Right renal pelvis (tissue), 4 donors: ENCODE measurements at places on chromosomes 2 and 18.

- no peak for DNase-seq
Measured at GRCh38 chr2:31547485-31547884, 33.3 kb downstream of the SRD5A2 start.

DNA sequence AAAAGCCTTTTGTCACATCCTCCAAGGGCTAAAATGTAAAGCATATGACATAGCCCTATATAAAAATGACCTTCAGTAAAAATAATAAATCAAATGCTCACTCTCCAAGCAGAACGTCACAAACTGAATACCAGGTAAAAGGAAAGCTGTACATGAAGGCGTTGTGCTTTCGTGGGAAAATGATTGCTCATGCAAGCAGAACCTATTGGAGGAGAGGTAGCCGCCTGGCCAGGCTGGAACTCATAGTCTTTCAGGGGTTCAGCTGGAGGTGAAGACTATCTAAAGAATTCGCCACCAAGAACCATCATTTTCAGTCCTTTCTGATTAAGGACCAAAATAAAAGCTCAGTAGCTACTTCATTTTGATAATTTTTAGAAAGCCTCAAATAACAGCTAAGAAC lies 44.7 kb downstream of the ANKRD44 start:
- DNase-seq = no peak

DNA sequence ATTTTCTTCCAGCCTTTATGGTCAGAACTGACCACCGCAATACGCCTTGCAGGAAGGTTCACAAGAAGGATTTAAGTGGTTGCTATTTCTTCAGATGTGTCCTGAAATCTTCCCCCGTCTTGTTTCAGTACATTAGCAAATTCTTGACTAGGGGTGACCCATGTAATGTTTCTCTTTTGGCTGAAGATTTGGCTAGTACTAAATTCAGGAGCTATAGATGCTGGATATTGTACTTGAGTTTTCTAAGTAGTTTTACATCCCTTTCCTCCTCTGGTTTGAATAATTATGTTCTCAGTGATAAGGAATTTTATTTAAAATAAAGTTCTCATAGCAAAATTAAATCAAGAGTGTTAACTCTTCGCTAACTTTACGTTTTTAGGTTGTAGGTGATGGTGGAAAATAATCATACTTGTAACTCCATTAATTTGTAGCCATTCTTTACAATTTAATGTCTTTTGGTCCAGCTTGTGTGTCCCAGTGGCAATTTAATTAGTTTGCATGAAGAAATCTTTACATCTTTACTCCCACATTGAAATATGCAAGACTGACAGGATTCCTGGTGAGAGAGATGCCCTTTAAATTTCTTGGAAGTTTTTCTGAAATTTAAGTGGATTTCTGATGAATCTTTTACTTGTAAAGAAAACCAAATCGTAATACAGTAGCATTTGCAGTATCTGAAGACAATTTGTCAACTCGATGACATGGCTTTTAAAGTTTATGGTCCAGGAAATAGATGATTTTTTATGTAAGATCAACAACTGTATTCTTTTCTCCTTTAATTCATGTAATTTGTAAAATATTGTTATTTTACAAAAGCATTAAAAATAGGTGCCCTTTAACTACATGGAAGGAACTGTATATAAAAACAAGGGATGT lies 2.8 kb downstream of the PHLPP1 start:
- no peak for DNase-seq

DNA sequence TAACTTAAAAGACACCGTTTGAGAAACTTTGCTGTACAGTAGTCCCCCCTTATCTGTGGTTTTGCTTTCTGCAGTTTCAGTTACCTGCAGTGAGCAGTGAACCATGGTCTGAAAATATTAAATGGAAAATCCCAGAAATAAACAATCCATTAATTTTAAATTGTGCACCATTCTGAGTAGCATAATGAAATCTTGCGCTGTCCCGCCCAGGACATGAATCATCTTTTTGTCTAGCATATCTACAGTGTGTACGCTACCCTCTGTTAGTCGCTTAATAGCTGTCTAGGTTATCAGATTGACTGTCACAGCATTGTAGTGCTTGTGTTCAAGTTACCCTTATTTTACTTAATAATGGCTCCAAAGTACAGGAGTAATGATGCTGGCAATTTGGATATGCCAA lies 6.1 kb downstream of the ARPC2 start:
- no peak for DNase-seq

- DNase-seq = no peak
Measured at GRCh38 chr2:5664278-5664681, 27.9 kb upstream of the SOX11 start.

- DNase-seq = no peak
Measured at GRCh38 chr18:46829531-46829930, 72.7 kb upstream of the ST8SIA5 start.

- no peak for DNase-seq
Measured at GRCh38 chr2:191922736-191923651, 76.1 kb upstream of the CAVIN2 start.

- no peak for DNase-seq
Measured at GRCh38 chr18:13240060-13240725, 21.6 kb downstream of the LDLRAD4 start.

DNA sequence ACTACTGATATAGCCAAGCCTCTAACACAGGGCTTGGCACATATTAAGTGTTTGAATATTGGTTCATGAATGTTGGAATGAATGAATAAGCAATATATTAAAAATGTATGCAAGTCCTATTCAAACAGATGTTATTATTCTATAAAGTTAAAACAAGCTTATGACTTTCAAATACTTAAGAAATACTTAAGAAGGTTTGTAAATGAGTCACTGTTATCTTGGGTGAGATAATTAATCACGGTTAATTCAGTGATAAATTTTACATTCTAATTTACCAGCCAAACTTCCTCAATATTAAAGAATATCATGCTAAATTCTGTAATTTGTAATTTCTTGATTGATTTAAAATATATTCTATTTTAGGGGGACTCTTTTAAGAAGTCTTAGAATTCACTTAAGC lies 74.8 kb downstream of the RBMS1 start:
- no peak for DNase-seq

DNA sequence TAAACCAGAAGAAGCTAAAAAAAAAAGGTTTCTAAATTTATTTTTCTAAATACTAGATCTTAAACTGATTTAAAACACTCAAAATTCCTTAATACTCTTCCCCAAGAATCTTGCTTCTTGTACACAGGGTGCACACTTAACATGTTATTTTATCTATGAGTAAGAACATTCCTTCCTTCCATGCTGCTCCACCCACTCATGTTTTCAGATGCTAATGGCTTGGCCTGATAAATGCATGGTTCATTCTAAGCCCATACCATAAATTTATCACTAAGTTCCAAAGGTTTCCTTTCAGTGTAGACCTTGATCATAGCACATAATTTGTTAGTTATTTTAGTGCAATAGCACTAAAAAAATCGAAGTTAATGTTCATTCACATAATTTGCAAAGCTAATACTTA lies 8.1 kb downstream of the FBXO48 start:
- DNase-seq = no peak

- no peak for DNase-seq
Measured at GRCh38 chr2:758073-758820, 81.0 kb upstream of the TMEM18 start.

GRCh38 chr2:212364112-212364985 lies 174.3 kb downstream of the ERBB4 start:
- no peak for DNase-seq

GRCh38 chr2:205683502-205684367 lies 1.4 kb downstream of the NRP2 start:
- no peak for DNase-seq

- DNase-seq = no peak
Measured at GRCh38 chr2:181882246-181883020, 9.1 kb upstream of the ITPRID2 start.

DNA sequence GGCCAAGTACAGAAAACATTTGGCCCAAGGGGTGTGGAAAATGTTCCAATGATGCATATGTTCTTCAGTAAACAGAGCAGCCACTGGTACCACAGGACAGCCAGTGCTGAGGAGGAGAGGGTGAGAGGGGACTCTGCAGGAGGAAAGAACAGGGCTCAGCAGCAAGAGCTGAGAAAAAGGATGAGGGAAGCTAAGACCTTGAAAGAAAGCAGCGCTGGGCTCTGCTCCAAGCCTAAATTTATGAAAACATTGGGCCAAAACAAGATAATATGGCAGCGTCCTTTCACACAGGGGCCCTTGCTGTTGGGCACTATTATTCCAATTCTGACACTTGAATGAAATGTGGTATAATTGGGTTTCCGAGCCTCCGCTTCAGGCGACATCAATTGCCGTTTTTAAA lies 939.0 kb upstream of the FANCL start:
- DNase-seq = no peak

- no peak for DNase-seq
Measured at GRCh38 chr2:3079959-3080948, 297.4 kb downstream of the EIPR1 start.

DNA sequence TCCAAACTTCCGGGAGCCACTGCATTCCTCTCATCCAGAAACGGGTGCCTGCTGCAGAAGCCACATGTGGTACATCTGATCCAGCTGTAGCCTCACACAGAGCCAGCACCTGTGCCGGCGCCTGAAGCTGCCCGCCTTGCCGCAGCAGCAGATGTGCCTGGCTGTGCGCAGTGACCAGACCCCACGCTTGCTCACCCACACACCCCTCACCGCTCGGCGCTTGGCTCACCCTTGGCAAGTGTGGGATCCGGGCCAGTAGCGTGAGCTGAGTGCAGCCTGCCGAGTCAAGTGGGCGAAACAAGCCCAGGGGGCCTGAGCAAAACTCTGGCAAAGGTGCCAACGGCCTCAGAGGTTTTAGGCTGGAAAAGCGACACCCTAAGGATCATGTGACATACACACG lies 220.1 kb upstream of the TMEFF2 start:
- no peak for DNase-seq

DNA sequence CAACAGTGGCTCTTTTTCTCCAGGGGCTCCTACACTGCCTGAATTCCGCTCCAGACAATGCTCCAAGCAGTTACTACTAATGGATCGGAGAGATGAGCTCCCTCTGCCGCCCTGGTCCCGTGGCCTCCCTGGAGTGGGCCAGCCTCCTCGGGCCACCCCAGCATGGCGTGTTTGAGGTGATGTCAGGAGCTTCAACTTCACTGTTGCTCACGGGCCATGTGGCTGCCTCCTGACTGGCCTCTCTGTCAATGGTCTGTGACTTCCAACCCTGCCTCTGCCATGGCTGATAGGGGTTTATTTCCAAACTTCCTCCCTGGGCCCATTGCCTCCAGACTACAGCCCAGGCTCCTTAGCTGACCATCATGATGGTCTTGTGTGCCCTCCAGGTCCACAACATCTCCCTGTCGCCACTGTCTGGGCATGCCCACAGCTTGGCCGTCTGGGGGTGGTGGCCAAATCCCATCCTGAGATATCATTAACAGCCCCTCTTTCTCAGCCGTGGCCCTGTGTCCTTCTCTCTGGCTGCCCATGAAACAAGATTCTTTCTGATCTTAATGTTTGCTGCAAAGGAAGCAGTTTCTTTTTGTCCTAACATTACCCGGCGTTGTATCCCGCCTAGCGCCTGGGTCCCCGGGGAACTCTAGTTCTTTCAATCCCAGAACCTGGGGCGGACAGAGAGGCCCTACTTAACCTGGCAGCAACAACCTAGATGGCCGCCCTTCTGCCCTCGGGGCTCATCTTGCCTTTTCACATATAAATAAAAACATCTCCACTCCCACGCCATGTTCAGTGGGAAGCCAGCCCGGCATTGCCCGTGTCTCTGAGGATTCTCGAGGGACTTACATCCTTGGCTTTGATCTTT lies 38.1 kb downstream of the ATOH8 start:
- DNase-seq = no peak

DNA sequence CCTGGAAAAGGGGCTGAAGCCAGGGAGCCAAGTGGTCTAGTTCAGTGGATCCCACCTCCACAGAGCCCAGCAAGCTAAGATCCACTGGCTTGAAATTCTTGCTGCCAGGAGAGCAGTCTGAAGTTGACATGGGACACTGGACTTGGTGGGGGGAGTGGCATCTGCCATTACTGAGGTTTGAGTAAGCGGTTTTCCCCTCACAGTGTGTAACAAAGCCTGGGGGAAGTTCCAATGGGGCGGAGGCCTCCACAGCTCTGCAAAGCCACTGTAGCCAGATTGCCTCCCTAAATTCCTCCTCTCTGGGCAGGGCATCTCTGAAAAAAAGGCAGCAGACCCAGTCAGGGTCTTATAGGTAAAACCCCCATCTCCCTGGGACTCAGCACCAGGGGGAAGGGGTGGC lies 144.4 kb downstream of the PTPRM start:
- DNase-seq = no peak

DNA sequence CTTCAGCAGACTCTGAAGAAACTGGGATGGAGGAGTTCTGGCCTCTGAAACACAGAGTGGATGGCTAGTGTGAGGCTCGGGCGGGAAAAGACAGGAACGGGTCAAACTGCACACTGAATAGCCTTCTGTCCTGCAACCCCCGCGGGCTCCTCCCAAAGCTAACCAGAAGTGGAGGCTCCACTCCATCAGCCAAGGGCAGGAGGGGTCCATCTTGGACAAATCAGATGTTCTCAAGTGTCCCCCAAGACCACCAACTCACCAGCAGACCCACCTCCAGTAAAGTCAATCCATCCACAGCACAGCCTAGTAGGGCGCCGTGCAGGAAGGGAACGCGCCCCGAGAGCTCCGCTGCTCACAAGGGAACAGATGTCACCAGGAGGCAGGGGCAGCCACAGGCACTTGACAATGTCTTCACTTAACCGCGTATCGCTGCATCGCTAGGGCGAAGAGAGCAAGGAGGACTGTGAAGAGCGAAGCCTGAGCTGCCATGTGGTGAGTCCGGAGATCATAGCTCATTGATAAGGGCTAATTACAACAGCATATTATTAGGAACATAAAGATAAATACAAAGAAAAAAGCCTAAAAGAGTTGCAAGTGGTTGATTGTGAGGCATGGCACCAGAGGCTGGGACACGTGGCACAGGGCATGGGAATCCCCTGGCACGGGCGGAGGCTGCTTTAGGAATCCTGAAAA lies 494.6 kb upstream of the MYT1L start:
- no peak for DNase-seq

- no peak for DNase-seq
Measured at GRCh38 chr2:145759228-145759915, 1239.5 kb upstream of the ZEB2 start.

GRCh38 chr18:34998661-34999060 lies 42.6 kb upstream of the MAPRE2 start:
- DNase-seq = no peak

- no peak for DNase-seq
Measured at GRCh38 chr18:45802814-45803492, 22.5 kb upstream of the SIGLEC15 start.

GRCh38 chr2:201196003-201196402 lies 13.1 kb downstream of the CASP10 start:
- DNase-seq = no peak

DNA sequence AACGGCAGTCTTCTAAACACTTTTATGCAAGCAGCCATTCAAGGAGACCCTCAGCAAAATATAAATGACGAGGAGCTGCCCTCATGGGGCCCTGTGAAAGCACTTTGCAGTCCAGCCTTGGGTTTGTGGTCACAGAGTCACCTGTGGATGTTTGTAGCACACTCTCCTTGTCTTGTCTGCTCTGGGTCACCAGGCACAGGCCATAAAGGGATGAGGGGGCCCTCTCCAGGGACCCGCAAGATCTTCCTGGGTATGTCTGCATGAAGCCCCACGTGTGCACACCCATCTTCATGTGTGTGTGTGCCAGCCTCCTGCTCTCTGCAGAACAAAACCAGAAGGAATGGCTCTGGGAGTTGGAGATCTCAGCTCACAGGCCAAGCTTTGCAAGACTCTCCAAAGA lies 36.2 kb downstream of the ATOH8 start:
- no peak for DNase-seq
